ENCODE measurements at places on chromosomes 2 and 18. TPM values are rescaled to one million over a fixed set of nuclear protein-coding genes. Genes with fewer than 3 reads are reported as not detected.
A peak's percentile ranks its signal among the peaks of the same experiment; 100 is the strongest.

GRCh38 chr2:24272907-24273306, 87.4 kb downstream of the ITSN2 start:
- no peaks in the 10 kb centered on the region for H3K27me3 ChIP-seq
- no peak overlapping the region for H3K4me3 ChIP-seq
- no peak overlapping the region for H3K27ac ChIP-seq
- H3K36me3 ChIP-seq: no peaks in the 10 kb centered on the region
- no peak for DNase-seq
- no peaks in the 10 kb centered on the region for H3K4me1 ChIP-seq

DNA sequence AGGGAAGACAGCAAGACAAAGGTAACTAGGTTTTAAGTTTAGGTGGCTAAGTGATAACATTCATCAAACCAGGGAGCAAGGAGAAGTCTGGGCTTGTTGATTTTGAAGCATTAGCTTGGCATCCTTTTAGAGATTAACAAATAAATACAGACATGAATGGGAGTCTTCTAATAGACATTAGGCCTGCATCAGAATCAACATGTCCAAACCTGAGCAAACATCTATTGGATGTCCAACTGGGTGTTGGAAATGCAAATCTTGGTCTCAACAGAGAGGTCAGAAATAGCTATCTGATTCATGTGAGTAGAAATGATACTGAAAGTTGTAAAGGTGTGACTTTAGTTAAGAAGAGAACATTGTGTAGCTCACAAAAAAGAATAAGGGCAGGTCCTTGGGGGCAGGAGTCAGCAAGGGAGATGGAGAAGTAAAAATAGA, 85.5 kb upstream of the RND3 start:
- no peaks in the 10 kb centered on the region for H3K27me3 ChIP-seq
- H3K27ac ChIP-seq: no peak overlapping the region
- H3K36me3 ChIP-seq: peaks cover 4% of the 10 kb centered on the region
- no peaks in the 10 kb centered on the region for H3K4me1 ChIP-seq
- no peak for DNase-seq
- no peak overlapping the region for H3K4me3 ChIP-seq

Gene LYG1
- 1.2 TPM for total RNA-seq

Gene TFCP2L1
- 0.07 TPM for total RNA-seq

DNA sequence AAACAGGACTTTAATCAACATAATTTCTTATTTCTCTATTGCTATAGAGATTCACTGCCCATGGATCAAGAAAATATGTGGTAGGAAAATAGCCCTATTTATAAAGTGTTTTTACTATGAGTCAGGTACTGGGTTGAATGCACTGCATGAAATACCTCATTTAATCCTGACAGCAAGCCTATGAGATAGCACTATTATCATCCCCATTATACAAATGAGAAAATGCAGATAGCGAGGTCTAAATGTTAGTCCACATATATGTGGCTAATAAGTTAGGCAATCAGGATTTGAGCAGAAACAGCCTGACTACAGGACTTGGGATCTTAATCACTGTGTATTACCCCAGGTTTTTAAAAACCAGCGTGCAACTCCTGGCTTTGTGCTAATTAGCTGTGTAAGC, 8.5 kb upstream of the LYPD1 start:
- H3K36me3 ChIP-seq: no peaks in the 10 kb centered on the region
- DNase-seq: no peak
- H3K4me1 ChIP-seq: peaks cover 2% of the 10 kb centered on the region
- H3K27me3 ChIP-seq: no peaks in the 10 kb centered on the region
- no peak overlapping the region for H3K4me3 ChIP-seq
- H3K27ac ChIP-seq: no peak overlapping the region

- DNase-seq: no peak
- H3K27ac ChIP-seq: no peak overlapping the region
- no peaks in the 10 kb centered on the region for H3K4me1 ChIP-seq
- H3K27me3 ChIP-seq: peaks cover 2% of the 10 kb centered on the region
- H3K4me3 ChIP-seq: no peak overlapping the region
Observed at GRCh38 chr2:30777661-30778505, 29.4 kb downstream of the CAPN13 start.

DNA sequence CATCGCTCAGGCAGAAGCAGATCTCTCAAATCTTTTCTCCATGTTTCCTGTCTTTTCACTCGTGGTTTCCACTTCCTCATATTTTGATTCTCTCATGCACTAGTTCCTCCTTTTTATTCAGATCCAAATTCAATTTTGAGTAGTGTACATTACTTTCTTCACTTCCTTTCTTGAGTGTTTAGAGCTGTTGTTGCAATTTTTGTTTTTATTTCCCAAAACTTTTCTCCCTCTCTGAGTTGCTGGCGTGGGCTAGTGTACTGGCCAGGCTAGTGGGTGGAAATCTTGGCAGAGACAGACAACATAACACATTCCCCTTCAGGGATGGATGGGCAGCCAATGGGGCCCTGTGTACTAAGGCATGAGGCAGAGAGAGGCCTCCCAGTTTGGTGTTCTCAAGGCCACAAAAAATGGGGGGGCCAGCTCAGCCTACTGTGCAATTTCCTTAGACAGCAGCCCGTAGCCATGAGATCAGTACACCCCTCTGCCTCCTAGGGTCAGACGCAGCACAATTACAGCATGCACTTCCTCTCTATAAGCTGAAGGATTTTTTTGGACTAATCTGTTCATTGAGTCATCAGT, 145.1 kb upstream of the PID1 start:
- H3K27me3 ChIP-seq: peaks cover 4% of the 10 kb centered on the region
- DNase-seq: no peak
- H3K27ac ChIP-seq: no peak overlapping the region
- no peak overlapping the region for H3K4me3 ChIP-seq

DNA sequence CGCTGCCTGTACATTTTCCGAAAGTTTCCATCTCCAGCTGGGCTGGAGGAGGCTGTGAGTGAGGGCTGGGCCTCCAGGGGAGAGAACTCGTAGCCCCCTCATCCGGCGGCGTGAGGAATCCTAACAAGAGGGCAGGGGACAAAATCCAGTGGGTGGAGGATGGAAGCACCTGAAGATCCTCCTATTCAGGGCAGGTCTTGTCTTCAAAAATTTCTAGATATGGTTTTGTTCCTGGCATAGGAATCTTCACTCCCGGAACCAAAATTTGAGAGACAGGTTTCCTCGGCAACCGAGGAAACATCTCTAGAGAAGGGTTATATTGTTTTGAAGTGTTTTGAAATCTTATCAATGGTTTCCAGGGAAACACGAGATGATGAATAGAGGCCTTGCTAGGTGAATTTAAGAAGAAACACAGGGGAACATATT, 136.7 kb downstream of the SH3BP4 start:
- H3K4me3 ChIP-seq: no peak overlapping the region
- H3K27me3 ChIP-seq: peaks cover 6% of the 10 kb centered on the region
- no peak for DNase-seq
- peaks cover 13% of the 10 kb centered on the region for H3K4me1 ChIP-seq

- no peaks in the 10 kb centered on the region for H3K36me3 ChIP-seq
- no peak overlapping the region for H3K4me3 ChIP-seq
- DNase-seq: no peak
- H3K4me1 ChIP-seq: peaks cover 6% of the 10 kb centered on the region
- peaks cover 3% of the 10 kb centered on the region for H3K27me3 ChIP-seq
Observed at GRCh38 chr2:221106241-221106640, 465.9 kb downstream of the EPHA4 start.

- H3K4me1 ChIP-seq: peaks cover 10% of the 10 kb centered on the region
- DNase-seq: no peak
- peaks cover 4% of the 10 kb centered on the region for H3K27me3 ChIP-seq
- H3K27ac ChIP-seq: no peak overlapping the region
- no peak overlapping the region for H3K4me3 ChIP-seq
Observed at GRCh38 chr2:72156872-72157271, 9.2 kb upstream of the CYP26B1 start.

GRCh38 chr2:43039376-43040080, 186.9 kb downstream of the ZFP36L2 start:
- peaks cover 2% of the 10 kb centered on the region for H3K4me1 ChIP-seq
- peaks cover 2% of the 10 kb centered on the region for H3K27me3 ChIP-seq
- no peak for DNase-seq
- no peak overlapping the region for H3K4me3 ChIP-seq

GRCh38 chr2:24720310-24720709, 72.9 kb downstream of the PTRHD1 start:
- H3K4me1 ChIP-seq: peaks cover 39% of the 10 kb centered on the region
- no peak for DNase-seq
- peak overlapping the region; percentile 58 for H3K4me3 ChIP-seq
- H3K27me3 ChIP-seq: peaks cover 5% of the 10 kb centered on the region
- peak overlapping the region; percentile 93 for H3K27ac ChIP-seq
- H3K36me3 ChIP-seq: no peaks in the 10 kb centered on the region

Gene EML6
- total RNA-seq: 0.91 TPM

GRCh38 chr2:168155046-168155445, 92.3 kb downstream of the STK39 start:
- no peak for DNase-seq
- no peak overlapping the region for H3K27ac ChIP-seq
- H3K36me3 ChIP-seq: no peaks in the 10 kb centered on the region
- H3K4me1 ChIP-seq: peaks cover 14% of the 10 kb centered on the region
- peaks cover 3% of the 10 kb centered on the region for H3K27me3 ChIP-seq

DNA sequence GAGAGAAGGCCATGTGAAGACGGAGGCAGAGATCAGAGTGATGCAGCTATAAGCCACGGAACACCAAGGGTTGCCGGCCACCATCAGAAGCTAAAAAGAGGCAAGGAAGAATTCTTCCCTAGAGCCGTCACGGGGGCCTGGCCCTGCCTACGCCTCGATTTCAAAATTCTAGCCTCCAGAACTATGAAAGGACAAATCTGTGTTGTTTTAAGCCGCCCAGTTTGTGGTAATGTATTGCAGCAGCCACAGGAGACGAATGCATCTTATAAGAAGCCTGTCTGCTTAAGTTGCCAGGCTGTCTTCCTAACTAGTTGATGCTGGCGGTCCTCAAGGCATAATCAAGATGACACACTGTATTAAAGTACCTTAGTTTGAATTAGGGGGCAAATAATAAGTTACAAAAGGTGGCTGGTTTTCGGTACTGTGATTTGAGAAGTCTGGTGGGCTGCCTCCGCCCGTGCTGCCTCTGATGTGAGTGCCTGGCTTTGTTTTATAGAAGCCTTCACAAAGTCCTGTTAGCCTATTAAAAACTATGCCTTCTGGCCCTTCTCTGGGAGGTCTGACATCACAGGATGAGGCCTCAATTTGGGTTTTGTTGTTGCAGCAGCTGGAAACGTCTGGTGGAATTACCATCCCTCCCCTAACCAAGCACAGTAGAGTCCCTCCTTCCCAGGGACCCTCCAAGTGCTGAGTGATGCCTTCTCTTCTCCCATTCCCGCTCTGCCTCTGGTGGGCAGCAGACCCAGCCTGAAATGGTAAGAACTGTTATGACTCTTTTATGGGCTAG, 53.6 kb downstream of the SRD5A2 start:
- H3K4me3 ChIP-seq: no peak overlapping the region
- no peaks in the 10 kb centered on the region for H3K36me3 ChIP-seq
- no peaks in the 10 kb centered on the region for H3K27me3 ChIP-seq
- H3K4me1 ChIP-seq: no peaks in the 10 kb centered on the region
- DNase-seq: no peak
- H3K27ac ChIP-seq: no peak overlapping the region

Gene ALPP
- 0.34 TPM for total RNA-seq

GRCh38 chr18:54503131-54503894, 87.7 kb upstream of the DYNAP start:
- no peak overlapping the region for H3K27ac ChIP-seq
- no peak overlapping the region for H3K4me3 ChIP-seq
- no peaks in the 10 kb centered on the region for H3K27me3 ChIP-seq
- no peak for DNase-seq
- H3K4me1 ChIP-seq: no peaks in the 10 kb centered on the region

Gene CHRNG
- 3.5 TPM for total RNA-seq

Gene TTL
- total RNA-seq: 126 TPM

GRCh38 chr2:149630445-149630844, 42.9 kb upstream of the MMADHC start:
- no peak for DNase-seq
- H3K4me3 ChIP-seq: no peak overlapping the region
- no peaks in the 10 kb centered on the region for H3K27me3 ChIP-seq
- H3K36me3 ChIP-seq: no peaks in the 10 kb centered on the region

GRCh38 chr2:224060783-224061482, 21.8 kb upstream of the SERPINE2 start:
- H3K27me3 ChIP-seq: no peaks in the 10 kb centered on the region
- H3K27ac ChIP-seq: no peak overlapping the region
- H3K36me3 ChIP-seq: no peaks in the 10 kb centered on the region
- H3K4me3 ChIP-seq: no peak overlapping the region
- DNase-seq: no peak
- no peaks in the 10 kb centered on the region for H3K4me1 ChIP-seq

- no peaks in the 10 kb centered on the region for H3K27me3 ChIP-seq
- peaks cover 1% of the 10 kb centered on the region for H3K4me1 ChIP-seq
- H3K27ac ChIP-seq: no peak overlapping the region
Observed at GRCh38 chr18:49745045-49746014, 68.0 kb downstream of the ACAA2 start.

DNA sequence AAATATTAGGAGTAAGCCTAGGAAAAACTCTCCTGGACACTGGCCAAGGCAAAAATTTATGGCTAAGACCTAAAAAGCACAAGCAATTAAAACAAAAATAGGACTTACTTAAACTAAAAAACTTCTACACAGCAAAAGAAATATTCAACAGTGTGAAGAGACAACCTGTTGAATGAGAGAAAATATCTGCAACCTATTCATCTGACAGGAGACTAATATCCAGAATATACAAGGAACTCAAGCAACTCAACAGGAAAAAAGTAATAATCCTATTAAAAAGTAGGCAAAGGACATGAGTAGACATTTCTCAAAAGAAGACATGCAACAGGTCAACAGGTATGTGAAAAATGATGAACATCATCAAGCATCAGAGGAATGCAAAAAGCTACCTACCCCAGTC, 431.1 kb downstream of the ZEB2 start:
- H3K4me3 ChIP-seq: no peak overlapping the region
- H3K4me1 ChIP-seq: no peaks in the 10 kb centered on the region
- no peak overlapping the region for H3K27ac ChIP-seq

DNA sequence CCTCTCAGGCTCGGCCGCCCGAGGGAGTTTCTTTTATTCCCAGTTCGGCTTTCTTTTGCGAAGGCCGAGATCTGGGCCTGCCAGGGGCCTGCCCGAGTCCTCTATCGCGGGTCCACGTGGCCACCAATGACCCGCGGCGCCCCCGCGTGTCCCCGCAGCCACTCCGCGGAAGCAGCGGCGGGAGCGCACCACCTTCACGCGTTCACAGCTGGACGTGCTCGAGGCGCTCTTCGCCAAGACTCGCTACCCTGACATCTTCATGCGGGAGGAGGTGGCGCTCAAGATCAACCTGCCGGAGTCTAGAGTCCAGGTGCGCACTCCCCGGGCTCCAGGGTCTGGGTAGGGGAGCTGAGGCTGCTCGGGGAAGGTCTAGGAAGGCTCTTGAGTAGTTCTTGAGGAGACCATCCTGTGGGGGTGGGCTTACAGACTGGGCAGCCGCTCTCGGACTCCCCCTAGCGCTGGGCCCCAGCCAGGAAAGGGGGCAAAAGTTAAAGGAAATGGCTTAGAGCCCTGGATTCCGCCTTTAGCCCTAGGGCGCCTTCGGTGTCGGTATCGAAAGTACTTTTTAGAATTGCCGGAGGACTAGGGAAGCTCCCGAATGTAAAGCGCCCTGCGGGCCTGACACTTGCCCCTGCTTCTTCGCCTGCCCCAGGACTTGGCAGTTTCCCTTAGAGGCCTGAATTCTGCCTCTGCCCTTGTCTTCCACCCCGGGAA, 3.4 kb downstream of the OTX1 start:
- DNase-seq: peak; percentile 55
- H3K4me1 ChIP-seq: peaks cover 18% of the 10 kb centered on the region
- no peak overlapping the region for H3K27ac ChIP-seq
- H3K27me3 ChIP-seq: peaks cover 55% of the 10 kb centered on the region

Gene TAF1B
- 16.7 TPM for total RNA-seq

Measured in glutamatergic neuron (in vitro differentiated cells).